ENCODE measurements at places on chromosomes 16 and 17.

DNA sequence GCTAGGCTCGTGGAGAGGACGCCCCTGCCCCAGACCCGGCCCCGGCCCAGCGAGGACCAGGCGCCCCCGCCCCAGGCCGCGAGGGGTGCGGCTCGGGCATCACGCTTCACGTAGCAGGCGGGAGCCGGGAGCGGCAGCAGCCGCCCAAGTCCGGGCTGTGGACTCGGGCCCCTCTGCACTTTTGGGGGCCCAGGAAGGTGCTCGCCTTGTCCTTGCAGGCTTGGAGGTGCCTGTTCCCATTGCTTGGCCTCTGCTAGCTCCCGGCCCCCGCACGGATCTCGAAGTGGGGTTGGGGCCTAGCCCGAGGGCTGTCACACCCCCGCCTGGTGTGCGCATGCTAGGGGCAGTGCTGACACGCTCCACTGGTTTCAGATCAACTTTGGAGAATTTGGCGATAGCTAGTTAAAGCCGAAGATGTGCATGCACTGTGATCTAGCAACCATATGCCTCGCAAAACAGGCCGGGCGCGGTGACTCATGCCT lies 55.7 kb downstream of the WSB1 start:
- no peak for DNase-seq

- DNase-seq, result no peak
These were observed 189.7 kb downstream of the AXIN2 start for GRCh38 chr17:65371702-65372101.

- DNase-seq, result no peak
These were observed 173.7 kb upstream of the HS3ST3A1 start for GRCh38 chr17:13775450-13775849.

DNA sequence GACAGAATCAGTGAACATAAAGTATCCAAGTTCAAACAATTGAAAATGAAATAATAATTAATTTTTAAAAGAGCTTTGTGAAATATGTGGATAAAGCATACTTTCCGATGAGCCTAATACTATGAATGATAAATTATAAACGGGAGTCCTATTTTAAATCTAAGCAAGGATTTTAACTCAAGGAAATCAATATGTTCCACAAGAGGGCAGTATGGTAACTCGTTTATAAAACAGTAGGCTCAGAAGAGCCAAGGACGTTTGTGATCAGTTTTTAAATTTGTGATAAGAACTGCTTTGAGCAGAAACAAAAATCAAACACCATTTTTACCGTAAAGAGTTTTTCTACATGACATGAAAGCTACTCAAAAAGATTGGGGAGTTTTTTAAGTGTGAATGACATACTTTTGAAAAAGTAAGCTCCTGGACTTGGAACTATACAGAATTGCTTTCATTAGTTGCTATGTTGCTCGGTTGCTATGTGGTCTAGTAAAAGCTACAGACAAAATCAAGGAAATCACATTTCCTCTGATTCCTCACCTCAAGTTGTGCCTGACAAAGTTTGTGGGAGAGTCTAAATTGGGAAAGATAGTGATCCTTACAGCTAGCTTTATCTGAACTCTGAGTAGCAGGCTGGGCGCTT lies 11.8 kb upstream of the TEKT1 start:
- no peak for DNase-seq

All from activated naive CD4-positive, alpha-beta T cell (primary cell).